Stimulated activated naive B cell treated with anti-CD40 and anti-IgM and Interleukin-4, amounts not matched to agents 10 μg/mL and 1 μg/mL and 100 μg/mL, for 72 hours (primary cell): ENCODE measurements at places on chromosomes 3 and 15.

GRCh38 chr3:81274671-81275070, 486.8 kb downstream of the GBE1 start:
- DNase-seq = no peak

DNA sequence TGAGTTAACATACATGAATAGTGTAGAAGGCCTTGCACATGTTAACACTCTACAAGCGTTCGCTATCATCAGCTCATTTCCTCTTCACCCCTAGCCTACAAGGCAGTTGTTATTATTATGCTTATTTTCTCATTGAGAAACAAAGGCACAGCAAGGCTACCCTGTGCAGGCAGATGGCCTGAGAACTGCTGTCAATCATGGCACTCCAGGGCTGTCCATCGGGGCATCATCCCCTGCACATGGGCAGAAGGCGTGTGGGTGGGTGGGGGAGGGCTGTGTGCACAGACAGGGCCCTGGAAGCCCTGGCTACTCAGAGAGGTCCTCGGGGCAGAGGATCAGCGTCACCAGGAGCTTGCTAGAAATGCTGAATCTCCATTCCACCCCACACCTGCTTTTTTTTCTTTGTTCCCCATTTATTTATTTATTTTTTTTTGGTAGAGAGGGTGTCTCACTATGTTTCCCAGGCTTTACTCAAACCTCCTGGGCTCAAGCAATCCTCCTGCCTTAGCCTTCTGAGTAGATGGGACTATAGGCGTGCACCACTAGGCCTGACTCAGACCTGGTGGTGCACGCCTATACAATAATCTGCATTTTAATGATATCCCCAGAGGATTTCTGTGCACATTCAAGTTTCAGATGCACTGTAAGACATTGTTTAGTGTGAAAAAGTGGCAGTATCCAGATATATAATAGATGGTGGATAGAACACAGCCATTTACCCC, 9.6 kb upstream of the ZXDC start:
- no peak for DNase-seq

DNA sequence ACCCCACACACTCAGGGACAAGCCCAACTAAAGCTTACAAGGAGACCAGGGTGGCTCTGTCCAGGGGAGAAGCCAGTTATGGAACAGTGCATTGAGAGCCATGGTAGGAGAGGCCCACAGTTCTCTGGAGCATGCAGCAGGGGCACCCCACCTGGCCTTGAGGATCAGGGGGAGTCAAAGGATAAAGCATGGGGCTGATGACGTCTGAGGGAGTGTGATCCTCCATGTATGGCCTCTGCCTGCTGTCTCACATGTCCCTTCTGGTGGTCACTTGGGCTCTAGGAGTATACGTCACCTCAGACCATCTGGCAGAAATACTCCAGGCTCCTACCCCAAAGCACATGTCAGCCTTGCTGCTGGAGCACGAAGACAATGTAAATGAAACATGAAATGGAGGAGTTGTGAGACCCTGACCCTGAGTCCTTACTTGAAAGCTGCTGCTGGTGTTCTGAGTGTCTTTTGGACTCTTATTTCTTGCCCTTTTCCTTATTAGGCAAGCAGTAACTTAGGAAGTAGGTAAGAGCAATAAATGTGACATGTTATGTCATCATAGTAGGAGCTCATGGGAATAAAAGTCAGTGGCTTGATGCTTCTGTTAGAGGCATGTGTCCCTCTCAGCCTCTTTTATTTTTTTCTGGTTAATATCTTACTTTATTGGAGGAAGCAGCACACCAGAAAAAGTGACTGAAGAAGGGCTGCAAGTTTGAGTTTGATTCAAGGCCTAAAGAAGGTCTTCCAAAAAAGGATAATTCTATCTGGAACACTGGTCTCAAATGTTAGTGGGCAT, 15.5 kb downstream of the SRPRB start:
- DNase-seq = no peak

- DNase-seq = no peak
These were observed 477.4 kb downstream of the NAALADL2 start for GRCh38 chr3:175336406-175337133.

- DNase-seq = no peak
These were observed 275.6 kb downstream of the BBX start for GRCh38 chr3:107798381-107798780.

GRCh38 chr3:183581496-183582155, 26.1 kb upstream of the KLHL6 start:
- DNase-seq = no peak

GRCh38 chr3:34016925-34017587, 218.6 kb downstream of the PDCD6IP start:
- no peak for DNase-seq

- no peak for DNase-seq
These were observed 335.6 kb downstream of the TUSC7 start for GRCh38 chr3:117045143-117045542.

DNA sequence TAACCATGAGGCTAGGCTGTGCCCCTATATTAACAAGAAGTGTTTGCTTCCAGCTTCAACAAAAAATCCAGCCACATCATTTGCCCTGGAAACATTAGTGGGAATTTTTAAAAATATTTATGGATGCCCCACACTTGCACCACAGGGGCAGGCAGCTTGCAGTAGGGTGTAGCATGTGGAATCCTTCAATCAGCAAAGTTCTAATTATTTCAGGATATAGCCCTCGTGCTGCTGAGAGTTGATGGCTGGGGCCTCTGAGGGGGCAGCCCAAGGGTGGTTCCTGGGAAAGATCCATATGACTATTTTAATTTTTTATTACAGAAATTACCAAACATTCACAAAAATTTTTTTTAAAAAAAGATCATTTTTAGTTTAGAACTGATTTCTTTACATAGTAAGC, 35.1 kb upstream of the LMCD1 start:
- DNase-seq = no peak

DNA sequence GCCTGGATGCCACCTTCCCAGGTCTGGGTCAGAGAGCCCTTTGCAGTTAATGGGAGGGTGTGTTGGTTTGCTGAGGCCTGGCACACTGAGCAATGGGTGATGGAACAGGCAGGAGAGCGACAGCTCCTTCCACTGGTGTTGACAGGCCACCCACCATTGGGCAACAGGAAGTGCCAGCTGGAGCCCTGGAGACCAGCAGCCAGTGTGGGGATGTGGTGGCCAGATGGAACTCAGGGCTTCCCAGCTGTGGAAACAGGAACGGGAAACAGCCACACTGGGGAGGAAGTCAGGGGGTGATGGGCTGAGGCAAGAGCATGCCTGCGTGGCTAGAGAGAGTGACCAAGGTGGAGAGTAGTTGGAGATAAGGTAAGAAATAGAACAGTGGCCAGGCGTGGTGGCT, 9.3 kb downstream of the PSTPIP1 start:
- DNase-seq = no peak

GRCh38 chr3:26713091-26713490, 90.5 kb downstream of the LRRC3B start:
- DNase-seq = no peak

GRCh38 chr3:71062037-71062932, 521.2 kb downstream of the FOXP1 start:
- no peak for DNase-seq

- no peak for DNase-seq
These were observed 2.5 kb downstream of the RCCD1 start for GRCh38 chr15:90957031-90957790.

- no peak for DNase-seq
These were observed 17.3 kb upstream of the RYK start for GRCh38 chr3:134267996-134268395.

DNA sequence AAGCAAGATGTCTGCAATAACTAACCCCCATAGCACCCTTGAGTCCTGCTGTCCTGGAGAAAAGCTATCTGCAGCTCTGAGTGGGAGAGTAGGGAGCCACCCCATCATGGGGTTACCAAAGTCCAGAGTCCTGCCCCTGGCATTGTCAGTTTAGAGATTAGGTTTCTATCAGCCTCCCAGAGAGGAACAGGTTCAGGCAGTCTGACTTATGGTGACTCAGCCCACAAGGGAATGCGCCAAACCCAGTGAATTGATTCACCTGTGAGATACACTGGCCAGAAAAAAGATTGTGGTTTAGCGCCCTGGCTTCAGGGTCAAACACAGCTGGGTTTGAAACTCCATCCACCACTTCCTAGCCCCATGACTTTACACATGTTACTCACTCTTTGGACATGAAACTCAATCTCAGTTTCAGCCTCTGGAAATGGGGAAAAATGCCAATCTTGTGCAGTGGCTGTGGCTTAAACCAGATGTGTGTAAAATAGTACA, 263.6 kb upstream of the HES1 start:
- DNase-seq = peak; percentile 43

DNA sequence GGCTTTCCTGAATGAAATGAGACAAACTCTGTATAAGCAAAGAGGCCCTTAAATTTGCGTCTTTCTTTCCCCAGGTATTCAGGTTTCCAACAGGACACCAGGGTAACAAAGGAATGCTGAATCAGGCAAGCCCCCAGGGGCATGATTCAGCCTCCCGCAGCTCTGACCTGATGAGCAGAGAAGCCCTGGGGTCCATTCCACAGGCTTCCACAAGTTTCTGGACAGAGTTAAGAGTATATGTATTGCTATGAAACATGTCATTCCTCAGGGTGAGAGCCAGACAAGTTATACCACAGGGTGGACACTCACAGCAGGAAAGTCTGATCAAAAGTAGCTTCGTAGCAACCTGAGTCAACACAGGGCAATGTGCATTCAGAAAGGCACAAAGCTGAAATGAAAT, 68.1 kb upstream of the CTNNB1 start:
- no peak for DNase-seq

GRCh38 chr3:38687321-38687720, 37.8 kb upstream of the SCN5A start:
- DNase-seq = no peak

DNA sequence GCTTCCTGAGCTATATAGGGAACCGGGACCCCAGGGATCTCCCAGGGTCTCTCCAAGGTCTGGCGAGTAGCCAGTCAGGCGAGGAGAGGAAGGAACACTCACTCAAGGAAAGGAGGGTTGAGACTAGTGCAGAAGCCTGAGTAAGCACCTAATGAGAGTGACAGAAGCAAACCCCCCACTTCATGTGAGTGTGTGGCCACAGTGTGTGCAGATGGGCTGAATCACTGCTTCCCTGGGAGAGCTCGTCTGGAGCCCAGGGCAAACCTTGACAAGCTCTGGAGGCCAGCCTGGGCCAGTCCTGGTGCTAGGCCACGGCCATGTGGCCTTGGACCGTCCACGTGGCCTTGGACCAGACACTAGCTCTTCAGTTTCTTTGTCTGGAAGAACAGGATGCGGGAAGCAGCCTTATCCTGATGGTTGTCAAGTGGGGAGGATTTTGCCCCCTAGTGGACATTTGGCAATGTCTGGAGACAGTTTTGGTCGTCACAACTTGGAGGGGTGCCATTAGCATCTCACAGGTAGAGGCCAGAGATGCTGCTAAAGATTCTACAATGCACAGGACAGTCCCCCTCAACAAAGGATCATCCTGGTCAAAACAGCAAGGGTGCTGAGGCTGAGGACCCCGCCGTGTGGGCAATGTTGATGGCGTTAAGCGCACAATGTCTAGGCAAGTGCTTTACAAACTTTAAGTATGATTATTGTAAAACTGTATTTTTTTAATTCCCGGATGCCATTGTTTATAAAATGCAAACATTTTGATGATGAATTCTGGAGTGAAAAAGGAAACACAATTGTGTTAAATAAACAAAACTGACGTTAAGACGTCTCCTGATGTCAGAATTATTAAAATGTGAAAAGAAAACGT, 34.8 kb upstream of the CTSH start:
- no peak for DNase-seq

DNA sequence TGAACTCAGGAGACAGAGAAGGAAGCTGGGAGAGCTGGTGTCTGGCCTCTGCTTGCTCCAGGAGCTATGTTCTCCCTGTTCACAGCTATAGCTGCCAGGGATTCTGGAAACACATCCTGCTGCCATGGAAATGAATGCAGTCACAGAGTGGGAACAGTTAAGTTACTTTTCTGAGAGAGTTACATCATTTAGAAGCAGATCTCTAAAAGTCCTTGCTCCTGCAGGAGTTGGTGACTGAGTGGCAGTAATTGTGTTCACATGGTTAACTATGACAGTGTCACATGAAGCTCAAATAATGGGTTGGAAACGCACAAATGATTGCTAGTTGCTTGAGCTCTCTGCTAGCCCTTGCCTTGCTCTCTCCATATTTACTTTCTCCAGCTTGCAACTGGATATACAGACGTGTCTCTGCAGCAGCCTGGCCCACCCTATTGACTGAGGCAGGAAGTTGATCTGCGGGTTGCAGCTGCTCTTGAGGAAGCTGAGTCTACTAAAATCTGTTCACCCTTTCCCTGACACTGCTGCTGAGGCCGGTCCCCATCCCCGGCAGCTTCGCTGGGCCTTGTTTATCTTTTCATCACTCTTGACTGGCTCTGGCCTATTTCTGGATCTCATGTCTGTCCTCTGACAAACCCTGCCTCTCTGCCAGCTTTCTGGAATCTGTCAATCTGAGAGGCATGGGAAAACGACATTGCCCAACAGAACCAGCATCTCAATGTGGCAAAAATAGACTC, 16.7 kb upstream of the ISLR start:
- DNase-seq = no peak

- DNase-seq = no peak
These were observed 115.6 kb downstream of the GSK3B start for GRCh38 chr3:119978554-119979208.

DNA sequence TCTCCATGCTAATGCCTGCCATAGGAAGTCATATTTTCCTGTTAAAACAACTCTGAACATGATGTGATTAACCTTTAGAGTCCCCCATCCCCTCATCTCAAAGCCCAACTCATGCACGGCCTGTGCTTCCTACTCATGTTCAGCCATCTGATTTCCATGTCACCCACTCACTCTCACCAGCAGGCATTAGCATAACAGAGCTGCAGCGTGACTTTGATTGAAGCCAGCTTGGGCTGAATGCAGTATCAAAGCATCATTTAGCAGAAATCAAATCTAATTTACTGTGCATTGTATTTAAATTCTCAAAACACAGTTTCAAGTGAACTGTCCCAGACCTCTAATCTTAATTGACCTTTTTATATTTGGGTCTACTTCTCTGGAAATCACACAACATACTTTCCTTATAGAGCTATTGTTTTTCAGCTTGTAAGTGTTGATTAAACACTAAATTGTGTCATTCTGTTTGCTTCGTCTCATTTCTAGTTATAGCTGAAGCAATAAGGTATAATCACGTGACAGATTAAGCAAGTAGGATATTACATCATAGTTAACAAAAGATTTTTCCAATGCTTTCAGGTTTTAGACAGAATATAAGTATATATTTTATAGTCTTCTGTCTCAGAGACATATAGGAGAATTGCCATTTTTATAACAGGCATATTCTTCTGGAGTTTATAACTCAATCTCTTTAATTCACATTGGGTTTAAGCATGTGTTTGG, 501.5 kb downstream of the ROBO2 start:
- no peak for DNase-seq

- no peak for DNase-seq
These were observed 1.4 kb downstream of the ISLR2 start for GRCh38 chr15:74131628-74132413.

DNA sequence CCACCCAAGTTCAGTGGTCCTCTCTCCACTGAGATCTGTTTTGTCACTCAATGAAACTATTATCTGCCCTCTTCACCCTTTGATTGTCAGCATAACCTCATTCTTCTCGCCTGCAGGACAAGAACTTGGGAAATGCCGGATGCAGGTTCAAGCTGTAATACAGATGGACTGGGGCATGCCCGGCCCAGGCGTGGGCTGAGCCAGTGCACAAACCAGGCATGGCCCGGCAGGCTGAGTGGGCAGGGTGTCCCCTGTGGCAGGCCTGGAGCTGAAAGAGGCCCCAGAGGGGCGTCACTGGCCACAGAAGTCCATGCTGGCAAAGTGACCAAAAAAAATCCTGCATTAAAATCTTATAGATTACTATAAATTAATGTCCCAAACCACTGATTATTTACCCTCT, 638.9 kb upstream of the EPHA6 start:
- no peak for DNase-seq
